ENCODE measurements at places on chromosomes 3 and 15.
A peak's percentile ranks its signal among the peaks of the same experiment; 100 is the strongest.

- DNase-seq, result no peak
Measured at GRCh38 chr3:88478460-88478859, 328.7 kb downstream of the C3orf38 start.

GRCh38 chr15:36954486-36954885 lies 145.9 kb downstream of the MEIS2 start:
- DNase-seq, result no peak

DNA sequence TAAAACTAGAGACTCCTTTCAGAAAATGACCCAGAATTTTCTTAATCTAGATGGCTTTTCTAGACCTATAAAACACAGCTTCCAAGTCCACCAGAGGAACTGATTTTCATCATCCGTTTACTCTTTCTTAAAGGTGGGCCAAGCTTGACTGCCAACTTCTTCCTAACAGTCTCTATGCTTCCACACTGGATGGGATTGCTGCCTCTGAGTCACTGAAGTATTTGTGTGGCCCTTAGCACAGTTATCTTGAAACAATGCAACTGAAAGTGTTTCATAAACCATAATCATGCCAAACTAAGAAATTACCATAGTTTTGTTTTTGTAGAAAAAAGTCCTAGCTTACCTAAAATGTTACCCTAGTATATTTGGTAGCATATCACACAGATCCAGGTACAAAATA lies 985.7 kb downstream of the TUSC7 start:
- DNase-seq, result no peak

DNA sequence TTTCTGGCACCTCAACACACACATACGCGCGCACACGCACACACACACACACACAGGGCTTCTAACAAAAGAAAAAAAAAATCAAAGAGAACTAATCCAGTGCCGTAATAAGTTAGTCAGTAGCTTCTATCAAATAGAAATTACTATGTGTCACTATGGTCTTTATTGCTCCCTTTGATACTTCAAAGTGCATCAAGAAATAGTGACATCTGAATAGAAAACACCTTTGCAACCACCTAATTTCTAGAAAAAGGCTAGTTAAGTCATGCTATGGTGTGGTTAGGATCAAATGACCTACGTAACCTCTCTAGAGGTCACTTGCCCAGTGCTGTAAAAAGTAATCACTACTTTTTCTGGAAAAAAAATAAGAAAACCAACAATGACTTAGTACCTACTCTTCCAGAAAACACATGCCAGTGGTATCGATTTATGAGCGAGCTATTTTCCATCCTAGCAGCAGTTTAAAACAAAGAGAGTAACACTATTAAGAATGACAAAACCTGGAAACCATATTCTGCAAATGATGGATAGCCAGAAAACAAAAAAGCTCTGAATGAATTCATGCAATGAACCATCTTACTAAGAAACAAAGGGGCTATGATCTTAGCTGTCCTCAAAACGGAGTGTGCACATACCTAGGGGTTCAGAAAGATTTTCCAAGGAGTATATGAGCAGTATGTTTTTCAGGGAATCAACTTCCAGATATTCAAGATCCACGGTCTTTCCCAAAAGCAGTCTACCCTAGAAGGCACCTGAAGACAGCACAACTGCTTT lies 6.8 kb downstream of the AVEN start:
- DNase-seq, result no peak

DNA sequence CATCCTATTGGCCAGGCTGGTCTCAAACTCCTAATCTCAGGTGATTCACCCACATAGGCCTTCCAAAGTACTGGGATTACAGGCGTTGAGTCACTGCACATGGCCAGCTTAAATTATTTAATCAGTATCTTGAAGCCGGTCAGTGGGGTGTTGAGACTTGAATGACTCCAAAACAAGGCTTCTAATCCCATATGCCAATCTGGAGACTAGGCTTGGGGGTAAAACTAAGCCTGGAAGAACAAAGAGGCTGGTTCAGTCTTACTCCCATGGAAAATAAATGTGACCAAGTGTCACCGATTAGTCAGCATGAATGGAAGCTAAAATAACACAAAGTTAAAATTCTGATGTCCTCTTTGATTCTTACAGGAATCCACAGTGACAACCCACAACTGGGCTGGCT lies 509.1 kb downstream of the FOXP1 start:
- no peak for DNase-seq

- DNase-seq, result no peak
Measured at GRCh38 chr15:35246451-35246850, 161.4 kb upstream of the NANOGP8 start.

DNA sequence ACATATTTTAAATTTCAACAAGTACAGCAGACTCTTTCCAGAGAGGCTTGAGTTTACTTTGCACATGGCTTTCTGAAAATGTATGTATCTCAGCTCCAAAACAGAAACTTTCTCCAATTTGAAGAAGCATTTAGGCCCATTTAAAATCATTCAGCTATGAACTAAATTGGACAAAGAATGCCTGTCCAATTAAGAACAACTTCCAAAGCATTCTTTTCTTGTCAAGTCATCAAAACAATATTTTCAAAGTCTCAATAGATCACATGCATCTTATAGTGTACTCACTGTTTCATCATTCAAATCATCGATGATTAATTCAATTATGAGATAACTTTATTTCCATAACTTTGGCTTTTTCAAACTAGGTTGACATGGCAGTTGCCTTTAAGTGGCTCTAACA lies 95.2 kb downstream of the KBTBD8 start:
- DNase-seq, result no peak

DNA sequence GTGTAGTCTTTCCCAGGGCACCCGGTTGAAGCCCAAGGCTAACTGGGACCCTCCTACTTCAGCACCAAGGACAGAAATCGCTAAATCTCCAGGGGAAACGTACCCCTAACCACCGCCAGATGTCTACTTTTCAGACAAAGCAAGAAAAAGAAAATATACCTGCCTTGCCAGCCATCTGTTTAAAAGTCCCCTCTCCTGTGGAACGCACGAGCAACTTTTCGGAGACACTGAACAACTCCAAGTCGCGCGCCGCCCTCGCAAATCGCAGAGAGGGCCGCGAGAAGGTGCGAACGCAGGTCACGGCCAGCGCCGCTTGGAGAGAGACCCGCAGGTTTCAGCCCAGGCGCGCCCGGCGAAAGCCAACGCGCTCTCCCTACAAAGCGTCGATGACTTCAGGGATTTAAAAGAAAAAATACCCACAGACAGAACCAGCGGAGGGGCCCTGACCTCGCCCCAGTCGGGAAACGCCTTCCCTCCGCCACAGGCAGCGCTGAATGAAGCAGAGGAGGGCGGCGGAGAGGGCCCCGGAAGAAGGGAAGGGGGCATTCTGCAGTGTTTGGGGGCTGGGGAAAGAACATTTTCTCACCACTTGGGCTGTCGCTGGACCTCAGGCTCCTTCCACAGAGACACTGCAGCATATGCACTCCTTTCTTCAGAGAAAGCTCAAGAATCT lies 213.1 kb downstream of the FGF12 start:
- peak; percentile 75 for DNase-seq

GRCh38 chr3:161332792-161333191 lies 38.5 kb downstream of the SPTSSB start:
- no peak for DNase-seq

DNA sequence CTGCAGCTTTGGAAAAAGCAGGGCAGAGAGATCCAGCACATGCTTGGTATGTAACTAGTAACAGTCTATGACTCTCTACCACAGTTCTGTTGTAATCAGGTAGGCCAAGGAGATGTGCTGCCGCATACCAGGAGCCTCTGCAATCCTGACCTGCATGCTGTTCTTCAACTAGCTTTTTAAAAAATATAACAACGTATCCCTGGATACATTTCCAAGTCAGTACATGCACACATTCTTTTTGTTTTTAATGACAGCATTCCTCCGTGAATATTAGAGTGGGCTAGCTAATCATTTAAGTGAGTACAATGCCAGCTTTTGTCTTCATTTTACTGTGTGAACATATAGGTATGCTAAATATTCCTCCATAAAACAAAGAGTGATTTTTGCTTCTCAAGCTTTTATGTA lies 437.8 kb downstream of the RBMS3 start:
- peak; percentile 64 for DNase-seq

GRCh38 chr3:16770021-16770420 lies 114.7 kb upstream of the PLCL2 start:
- no peak for DNase-seq

- no peak for DNase-seq
Measured at GRCh38 chr3:37198996-37199395, 24.6 kb upstream of the LRRFIP2 start.

DNA sequence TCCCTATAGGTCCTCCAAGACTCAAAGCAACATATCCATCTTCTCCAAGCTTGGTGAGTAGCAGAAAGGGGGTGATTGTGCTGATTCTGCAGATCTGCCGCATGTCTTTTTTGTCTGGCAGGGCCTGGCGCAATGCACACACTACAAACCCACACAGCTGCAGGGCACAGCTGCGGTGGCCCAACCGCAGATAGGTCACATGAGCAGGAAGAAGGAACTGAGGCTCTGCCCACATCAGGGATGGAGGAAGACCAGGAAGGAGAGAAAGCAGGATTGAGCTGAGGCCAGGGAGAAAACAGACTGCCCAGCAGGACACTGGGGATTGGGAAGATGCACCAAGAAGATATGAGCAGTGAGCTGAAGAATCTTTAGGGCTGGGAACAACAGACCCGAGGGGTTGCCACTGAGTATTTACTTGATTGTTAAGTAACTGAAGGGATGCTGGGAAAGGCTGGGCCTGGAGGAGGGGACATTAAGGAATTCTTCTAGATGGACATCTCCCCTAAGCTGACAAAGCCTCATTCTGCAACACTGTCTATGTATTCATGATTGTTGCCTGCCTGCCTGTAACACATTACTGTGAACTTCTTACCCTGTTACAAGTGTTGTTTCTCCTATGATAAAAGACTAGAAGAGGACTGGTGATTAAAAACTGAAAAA lies 126.7 kb downstream of the MYLK start:
- no peak for DNase-seq

GRCh38 chr3:119601154-119601553 lies 3.5 kb downstream of the PLA1A start:
- no peak for DNase-seq

DNA sequence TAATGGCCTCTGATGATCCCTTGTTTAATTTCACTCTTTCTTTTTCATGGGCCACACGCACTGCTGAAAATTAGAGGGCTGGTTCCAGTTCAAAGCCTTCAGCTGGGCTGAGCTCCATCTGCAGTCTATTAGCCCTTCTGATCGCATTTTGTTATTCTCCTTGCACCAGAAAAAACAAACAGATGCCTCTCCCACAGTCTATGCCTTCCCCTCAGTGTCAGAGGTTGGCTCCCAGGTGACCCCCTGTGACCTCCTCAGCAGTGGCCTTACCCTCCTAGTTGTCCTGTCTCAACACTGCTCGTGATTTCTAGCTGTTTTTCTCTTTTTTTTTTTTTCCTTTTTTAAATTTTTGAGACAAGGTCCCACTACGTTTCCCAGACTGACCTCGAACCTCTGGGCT lies 77.1 kb upstream of the PRTG start:
- no peak for DNase-seq

GRCh38 chr3:129621626-129622225 lies 15.2 kb upstream of the PLXND1 start:
- peak; percentile 70 for DNase-seq

GRCh38 chr3:58679974-58680666 lies 13.5 kb upstream of the FAM3D start:
- no peak for DNase-seq

GRCh38 chr15:91561371-91562100 lies 292.0 kb upstream of the SLCO3A1 start:
- DNase-seq, result no peak

GRCh38 chr15:41559239-41559782 lies 299 bp downstream of the TYRO3 start:
- DNase-seq, result no peak

GRCh38 chr3:56616478-56617006 lies 59.6 kb downstream of the CCDC66 start:
- no peak for DNase-seq

Measured in islet precursor cell (in vitro differentiated cells).